Stimulated activated CD4-positive, alpha-beta T cell treated with anti-CD3 and anti-CD28 coated beads, Interleukin-1b, Interleukin-23, amount 100 ng/mL, for 1 hour (primary cell): ENCODE measurements at places on chromosomes 2 and 18.

DNA sequence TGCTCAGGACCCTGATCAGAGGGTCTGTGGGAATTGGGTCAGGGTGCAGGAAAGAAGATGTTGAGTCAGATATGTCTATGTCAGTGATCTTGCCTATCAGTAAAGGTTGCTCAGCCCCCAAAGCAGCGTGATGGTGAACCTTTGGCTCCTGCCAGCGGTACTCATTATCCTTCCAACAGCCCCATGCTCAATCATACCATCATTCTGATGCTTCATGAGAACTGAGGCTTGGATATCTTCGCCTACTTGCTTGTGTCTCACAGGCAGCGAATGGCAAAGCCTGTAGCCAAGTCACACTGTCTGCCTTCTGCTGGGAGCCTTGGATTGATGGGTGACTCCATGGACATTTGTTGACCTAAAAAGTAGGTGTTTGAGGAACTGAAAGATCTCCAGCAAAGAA, 19.0 kb upstream of the TMEM214 start:
- DNase-seq = no peak

DNA sequence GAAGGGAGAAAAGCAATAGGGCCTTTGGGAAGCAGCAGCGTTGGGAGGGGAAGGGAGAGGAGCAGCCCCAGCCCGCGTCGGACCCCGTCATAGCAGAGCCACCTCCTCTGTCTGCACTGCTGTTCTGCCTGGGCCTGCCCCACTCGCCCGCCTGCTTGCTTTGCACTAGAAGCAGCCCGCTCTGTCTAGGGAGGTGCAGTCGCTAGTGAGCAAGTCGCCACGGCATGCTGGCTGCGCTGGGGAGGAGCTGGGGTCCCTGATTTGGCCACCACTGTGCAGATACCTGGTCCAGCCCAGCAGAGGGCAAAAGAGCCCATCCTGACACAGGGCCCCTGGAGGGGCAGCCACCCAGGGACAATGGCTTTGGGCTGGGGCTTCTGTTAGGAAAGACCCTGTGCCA, 8.0 kb upstream of the TMEM214 start:
- DNase-seq = no peak

- DNase-seq = no peak
Observed at GRCh38 chr2:137321566-137321965, 556.2 kb downstream of the THSD7B start.

GRCh38 chr2:40037303-40037702, 258.2 kb upstream of the THUMPD2 start:
- DNase-seq = no peak

DNA sequence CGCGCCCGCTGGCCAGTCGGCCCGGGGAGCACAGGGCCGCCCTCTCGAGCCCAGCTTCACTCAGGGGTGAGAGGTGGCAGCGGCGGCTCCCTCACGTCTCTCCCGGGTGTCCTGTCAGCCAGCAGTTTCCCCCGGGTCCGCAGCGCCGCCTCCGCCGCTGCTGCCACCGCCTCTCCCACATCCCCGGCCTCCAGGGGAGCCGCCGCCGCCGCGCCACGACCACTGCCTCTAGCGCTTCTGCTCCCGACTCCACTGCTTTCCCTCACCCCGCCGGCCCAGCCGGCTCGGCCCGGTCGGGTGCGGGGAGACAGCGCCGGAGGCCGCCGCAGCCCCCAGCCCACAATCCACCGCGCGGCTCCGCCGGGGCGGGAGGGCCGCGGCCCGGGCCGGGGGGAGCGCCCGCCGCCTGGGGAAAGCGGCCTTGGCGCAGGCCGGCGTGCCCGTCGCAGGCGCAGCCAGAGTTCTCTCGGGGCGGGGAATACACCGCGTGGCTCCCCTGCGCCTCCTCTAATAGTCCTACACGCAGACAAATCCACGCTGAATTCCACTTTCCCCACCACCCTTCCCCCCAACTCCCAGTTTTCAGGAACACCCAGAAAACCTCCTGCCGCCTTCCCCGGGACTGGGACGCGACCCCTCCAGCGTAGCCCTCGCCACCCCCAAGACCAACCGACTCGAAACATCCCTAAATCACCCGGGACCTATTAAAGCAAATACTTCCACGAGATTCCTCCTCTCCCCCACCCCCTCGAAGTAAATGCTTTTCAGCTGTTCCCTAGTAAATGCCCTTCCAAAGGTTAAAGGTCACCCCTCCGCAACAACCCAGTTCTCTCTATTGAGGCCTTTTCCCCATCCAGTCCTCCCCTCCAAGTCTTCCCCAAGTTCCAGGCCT, at the start of gene VPS54:
TSS of gene VPS54 (minus strand) at position 346 of the 892 bp plus-strand sequence. CDS start 35,429 bp downstream, outside the sequence.
- peak; percentile 3 for DNase-seq

DNA sequence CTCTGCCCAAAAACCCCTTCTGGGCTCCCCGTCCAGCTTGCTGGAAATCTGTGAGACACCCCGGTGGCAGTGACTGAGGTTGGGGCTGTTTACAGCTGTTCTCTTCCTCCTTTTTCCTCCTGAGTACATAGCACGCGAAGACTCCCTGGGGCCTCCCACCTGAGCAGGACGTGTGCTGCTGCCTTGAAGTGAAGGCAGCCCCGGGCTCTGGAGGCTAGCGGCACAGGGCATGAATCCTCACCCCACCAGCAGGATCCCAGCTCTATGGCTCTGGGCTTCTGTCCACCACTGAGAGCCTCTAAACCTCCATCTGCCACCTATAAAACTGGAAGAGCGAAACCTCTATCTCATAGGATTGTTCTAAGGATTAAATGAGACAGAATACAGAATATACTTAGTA, 182.5 kb downstream of the TMEM163 start:
- DNase-seq = no peak

DNA sequence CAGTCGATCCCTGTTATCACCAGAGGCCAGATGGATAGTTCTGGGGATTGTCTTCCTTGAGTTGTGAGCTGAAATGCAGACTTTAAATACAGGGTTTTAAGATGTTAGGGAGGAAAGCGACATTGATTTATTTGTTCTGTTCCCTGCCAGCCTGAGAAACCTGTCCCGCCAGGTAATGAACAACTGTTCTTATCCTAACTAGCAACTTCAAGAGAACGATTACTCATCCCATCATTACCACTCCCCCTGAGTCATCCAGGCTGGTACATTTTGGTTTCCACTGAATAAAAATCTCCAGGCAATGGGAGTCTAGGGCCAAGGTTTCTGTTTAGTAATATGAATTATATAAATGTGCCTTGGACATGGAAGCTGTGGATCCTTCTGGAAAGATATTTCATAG, 131.2 kb downstream of the LYPD6B start:
- no peak for DNase-seq

GRCh38 chr2:113967272-113967671, 77.4 kb downstream of the ACTR3 start:
- no peak for DNase-seq

- DNase-seq = no peak
Observed at GRCh38 chr2:162277381-162277780, 34.1 kb upstream of the FAP start.

DNA sequence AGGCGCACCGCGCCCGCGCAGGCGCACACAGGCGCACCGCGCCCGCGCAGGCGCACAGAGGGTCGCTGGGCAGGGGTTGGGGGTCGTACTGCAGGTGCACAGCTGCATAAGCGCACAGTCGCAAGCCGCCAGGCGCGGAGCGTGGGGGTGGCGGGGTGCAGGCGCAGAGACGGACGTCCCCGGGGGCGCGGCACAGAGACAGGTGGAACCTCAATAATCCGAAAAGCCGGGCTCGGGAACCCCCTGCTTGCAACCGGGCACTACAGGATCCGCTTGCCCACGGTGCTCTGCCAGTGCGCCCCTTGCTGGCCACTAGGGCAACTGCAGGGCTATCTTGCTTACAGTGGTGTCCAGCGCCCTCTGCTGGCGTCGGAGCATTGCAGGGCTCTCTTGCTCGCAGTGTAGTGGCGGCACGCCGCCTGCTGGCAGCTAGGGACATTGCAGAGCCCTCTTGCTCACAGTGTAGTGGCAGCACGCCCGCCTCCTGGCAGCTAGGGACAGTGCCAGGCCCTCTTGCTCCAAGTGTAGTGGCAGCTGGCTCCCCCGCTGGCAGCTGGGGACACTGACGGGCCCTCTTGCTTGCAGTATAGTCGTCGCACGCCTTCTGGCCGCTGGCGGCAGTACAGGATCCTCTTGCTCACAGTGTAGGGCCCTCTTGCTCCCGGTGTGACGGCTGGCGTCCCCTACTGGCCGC, 34.9 kb downstream of the FAM110C start:
- DNase-seq = no peak

GRCh38 chr2:119214453-119215037, 9.1 kb upstream of the STEAP3 start:
- no peak for DNase-seq

GRCh38 chr2:31940920-31941319, 69.9 kb downstream of the MEMO1 start:
- DNase-seq = no peak

GRCh38 chr18:11050966-11051365, 98.4 kb downstream of the PIEZO2 start:
- no peak for DNase-seq

DNA sequence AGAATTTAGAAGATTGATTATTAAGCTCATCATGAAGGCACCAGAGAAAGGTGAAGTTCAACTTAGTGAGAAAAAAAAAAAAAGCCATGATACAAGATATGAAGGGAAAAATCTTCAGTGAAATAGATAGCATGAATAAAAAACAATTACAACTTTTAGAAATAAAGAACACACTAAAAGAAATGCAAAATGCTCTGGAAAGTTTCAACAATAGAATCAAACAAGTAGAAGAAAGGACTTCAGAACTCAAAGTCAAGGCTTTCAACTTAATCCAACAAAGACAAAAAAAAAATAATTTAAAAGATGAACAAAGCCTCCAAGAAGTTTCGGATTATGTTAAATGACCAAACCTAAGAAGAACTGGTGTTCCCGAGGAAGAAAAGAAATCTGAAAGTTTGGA, 105.5 kb downstream of the GRB14 start:
- DNase-seq = no peak

- DNase-seq = no peak
Observed at GRCh38 chr2:209499069-209499468, 75.2 kb downstream of the MAP2 start.

DNA sequence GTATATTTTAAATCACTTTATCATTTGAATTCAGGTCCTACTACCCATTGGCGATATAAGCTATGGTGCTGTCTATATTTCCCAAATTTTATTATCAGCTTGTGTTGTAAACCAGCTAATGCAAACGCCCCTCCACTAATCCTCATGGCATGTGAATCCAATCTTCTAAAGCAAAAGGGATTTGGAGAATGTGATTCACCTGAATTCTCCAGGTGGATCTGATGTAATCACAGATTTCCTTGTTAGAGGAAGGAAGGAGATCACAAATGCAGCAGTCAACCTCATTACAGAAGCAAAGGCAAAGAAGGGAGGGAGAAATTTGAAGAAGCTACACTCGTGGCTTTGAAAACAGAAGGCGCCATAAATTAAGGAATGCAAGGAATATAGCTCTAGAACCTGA, 431.1 kb upstream of the CDH19 start:
- DNase-seq = no peak

GRCh38 chr2:38245114-38245641, 131.9 kb downstream of the ATL2 start:
- no peak for DNase-seq

DNA sequence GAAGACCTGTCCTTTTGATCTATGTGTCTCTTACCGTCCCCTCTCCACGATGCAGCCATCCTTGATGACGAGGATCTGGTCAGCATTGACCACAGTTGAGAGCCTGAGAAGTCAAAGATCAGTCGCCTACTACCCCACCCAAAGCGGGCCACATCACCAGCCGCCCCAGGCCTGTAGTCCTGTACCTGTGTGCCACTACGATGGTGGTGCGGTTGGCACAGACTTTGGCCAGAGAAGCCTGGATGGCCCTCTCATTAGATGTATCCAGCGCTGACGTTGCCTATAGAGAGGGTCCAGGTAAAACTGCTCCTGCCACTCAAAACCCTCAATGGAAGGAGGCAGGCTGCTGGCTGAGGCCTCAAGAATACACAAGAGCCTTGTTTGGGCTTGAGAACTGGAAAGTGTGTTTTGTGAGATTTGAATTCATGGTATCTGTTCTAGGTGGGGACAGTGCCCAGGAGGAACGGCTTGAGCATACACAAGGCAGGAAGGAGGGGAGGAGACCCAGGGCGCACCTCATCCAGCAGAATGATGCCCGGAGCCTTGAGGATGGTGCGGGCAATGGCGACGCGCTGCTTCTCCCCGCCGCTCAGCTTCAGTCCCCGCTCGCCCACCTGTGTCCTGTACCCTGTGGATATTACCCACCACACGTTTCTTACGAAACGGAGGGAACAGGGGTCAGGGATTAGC, 3.8 kb downstream of the ZFAND2B start:
- DNase-seq = no peak
